ENCODE measurements at places on chromosomes 2 and 18.

DNA sequence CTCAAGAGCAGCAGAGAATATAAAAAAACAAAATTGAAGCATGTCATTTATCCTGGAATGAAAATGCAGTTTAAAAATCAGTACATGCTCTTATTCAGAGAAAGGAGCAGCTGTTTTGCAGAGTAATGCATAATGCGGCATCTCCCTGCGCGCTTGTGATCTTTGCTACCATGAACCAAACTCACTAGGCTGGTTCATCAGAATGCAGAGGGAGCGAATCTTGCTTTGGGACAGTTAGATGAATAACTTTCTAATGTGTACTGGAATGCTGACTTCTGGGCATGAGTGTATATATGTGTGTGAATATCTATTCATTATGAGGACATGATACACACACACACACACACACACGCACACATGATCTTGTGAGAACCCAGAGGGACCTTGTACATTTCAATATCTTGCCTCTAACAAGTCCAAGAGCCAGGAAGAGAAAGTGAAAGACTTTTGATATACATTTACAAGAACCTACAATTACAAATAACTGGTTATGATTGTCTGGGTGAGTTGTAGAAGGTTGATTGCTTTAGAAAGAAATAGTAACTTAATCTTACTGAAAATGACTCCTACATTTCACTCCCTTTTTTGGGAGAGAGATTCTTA, 54.1 kb upstream of the THOC1 start:
- DNase-seq: no peak

DNA sequence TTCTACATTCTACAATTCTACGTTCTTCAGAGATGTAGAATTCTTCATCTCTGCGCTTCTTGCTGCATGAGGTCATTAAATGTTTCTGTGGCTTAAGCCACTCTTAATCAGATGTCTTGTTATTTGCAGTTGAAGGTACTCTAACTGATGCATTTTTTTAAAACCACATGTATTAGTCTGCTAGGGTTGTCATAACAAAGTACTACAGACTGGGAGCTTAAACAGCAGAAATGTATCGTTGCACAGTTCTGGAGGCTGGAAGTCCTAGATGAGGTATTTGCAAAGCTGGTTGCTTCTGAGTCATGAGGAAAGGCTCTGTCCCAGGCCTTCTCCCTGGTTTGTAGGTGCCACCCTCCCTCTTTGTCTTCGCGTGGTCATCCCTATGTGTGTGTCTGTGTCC, 176.3 kb upstream of the GLI2 start:
- DNase-seq: no peak

GRCh38 chr2:221529943-221530652, 42.0 kb downstream of the EPHA4 start:
- no peak for DNase-seq

DNA sequence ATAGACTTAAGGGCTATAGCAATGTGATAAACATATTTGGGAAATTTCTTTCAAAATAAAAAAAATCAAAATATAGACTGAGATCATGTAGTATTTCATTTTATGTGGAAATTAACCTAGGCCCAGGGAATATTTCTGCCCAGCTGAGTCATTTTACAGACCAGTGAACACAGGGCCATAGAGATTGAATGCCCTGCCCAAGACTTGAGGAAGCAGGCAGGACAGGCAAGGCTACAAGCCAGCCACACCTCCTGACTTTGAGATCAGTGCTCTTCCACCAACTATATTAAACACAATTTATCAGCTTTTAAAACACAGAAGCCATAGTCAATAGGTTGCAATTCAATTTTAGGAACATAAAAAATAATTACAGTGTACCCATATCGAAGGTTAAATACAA, 12.9 kb downstream of the CCDC148 start:
- no peak for DNase-seq

GRCh38 chr2:241217320-241218031, 29.0 kb downstream of the ANO7 start:
- DNase-seq: peak; percentile 99

DNA sequence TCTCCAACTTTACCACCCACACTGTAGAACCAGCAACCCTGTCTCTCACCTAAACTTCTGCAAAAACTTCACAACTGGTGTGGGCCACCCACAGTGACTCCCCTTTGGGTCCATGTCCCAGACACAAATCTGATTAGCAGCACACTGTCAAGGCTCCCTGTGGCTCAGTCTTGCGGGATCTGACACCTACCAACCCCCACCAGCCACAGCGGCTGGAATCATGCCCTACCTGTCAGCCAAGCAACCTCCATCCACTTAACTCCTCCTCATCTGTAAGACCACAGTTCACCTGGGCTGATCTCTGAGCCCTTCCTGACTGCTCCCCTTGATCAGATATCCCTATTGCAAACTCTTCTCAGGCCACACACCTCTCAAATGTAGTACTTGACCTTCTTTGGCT, 14.6 kb downstream of the TCF4 start:
- DNase-seq: no peak

GRCh38 chr2:75035444-75036353, 77.3 kb downstream of the POLE4 start:
- DNase-seq: no peak

GRCh38 chr2:139790136-139790535, 1009.9 kb upstream of the NXPH2 start:
- no peak for DNase-seq

- no peak for DNase-seq
Observed at GRCh38 chr2:59389240-59389639, 1148.1 kb upstream of the FANCL start.

- no peak for DNase-seq
Observed at GRCh38 chr2:60861736-60862135, 19.6 kb upstream of the REL start.

DNA sequence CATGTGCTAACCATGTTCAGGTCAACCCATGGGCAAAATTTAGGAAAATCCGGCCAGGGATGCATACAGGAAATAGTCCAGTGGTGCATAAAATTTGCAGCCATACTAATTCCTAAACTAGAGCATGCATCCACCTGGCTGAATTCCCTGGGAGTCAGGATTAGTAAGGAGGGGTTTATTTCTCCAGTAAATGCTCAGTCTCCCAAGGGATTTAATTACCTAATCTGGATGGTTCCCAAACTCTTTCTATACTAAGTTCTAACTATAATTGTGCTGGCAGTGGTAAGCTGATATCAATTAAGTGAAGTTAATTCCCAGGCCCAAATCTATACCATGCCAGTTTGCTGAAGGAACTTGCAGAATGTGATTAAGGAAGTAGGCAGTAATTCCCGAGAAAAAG, 26.2 kb upstream of the EVA1A start:
- DNase-seq: no peak

GRCh38 chr2:32962690-32963089, 15.9 kb downstream of the LTBP1 start:
- DNase-seq: no peak

GRCh38 chr2:176553685-176554100, 284.5 kb downstream of the MTX2 start:
- DNase-seq: peak; percentile 67

GRCh38 chr2:75053484-75054112, 95.2 kb downstream of the POLE4 start:
- DNase-seq: peak; percentile 71

DNA sequence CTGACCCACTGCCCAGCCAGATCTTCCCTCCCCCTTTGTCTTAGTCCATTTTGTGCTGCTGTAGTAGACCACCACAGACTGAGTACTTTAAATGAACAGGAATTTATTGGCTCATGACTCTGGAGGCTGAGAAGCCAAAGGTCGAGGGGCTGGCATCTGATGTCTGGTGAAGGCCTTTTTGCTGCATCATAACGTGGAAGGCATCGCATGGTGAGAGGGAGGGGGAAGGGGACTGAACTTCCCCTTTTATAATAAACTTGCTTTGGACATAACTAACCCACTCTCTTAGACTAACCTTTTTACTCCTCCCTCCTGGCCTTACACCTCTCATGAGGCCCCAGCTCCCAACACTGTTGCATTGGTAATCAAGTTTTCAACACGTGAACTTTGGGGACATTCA, 83.8 kb downstream of the MAP4K4 start:
- no peak for DNase-seq

Data from H7 (cell line).